ENCODE measurements at places on chromosomes 1 and 21. TPM values are rescaled to one million over a fixed set of nuclear protein-coding genes. Genes with fewer than 3 reads are reported as not detected.
A peak's percentile ranks its signal among the peaks of the same experiment; 100 is the strongest.

GRCh38 chr1:154871374-154871773 lies 1.3 kb upstream of the KCNN3 start:
- no peaks in the 10 kb centered on the region for H3K36me3 ChIP-seq
- H3K4me3 ChIP-seq = no peak overlapping the region
- no peaks in the 10 kb centered on the region for H3K27me3 ChIP-seq
- H3K4me1 ChIP-seq = peaks cover 41% of the 10 kb centered on the region
- no peak for DNase-seq
- H3K27ac ChIP-seq = no peak overlapping the region

DNA sequence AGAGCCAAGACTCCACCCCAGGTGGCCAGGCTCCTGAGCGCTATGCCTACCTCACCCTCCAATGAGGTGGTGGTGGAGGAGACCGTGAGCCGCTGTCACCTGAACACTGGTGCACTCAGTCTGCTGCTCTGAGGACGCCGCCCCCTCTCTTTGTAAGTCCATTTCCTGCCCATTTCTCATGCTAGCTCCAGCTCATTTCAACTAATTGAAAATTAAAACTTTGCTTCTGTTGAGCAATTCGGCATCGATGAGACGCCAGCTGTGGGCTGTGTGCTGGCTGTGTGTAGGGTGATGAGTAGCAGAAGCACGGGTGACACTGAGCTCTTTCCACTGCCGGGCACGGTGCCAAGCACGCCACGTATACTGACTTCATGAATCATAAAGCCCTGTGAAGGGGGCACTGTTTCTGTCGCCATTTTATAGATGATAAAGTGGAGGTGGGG lies 11.2 kb downstream of the TNFRSF1B start:
- no peaks in the 10 kb centered on the region for H3K36me3 ChIP-seq
- H3K4me1 ChIP-seq = peaks cover 98% of the 10 kb centered on the region
- no peaks in the 10 kb centered on the region for H3K27me3 ChIP-seq
- H3K27ac ChIP-seq = peak overlapping the region; percentile 72

GRCh38 chr1:172040466-172040865 lies 199.2 kb downstream of the DNM3 start:
- H3K27ac ChIP-seq = no peak overlapping the region
- no peak overlapping the region for H3K4me3 ChIP-seq
- no peaks in the 10 kb centered on the region for H3K36me3 ChIP-seq

The S100A12 gene
- total RNA-seq = not detected
